ENCODE measurements at places on chromosomes 6 and 20.

- DNase-seq: no peak
Measured at GRCh38 chr6:373773-374724, 17.5 kb upstream of the IRF4 start.

GRCh38 chr6:170162775-170163404 lies 128.0 kb downstream of the DLL1 start:
- DNase-seq: no peak

DNA sequence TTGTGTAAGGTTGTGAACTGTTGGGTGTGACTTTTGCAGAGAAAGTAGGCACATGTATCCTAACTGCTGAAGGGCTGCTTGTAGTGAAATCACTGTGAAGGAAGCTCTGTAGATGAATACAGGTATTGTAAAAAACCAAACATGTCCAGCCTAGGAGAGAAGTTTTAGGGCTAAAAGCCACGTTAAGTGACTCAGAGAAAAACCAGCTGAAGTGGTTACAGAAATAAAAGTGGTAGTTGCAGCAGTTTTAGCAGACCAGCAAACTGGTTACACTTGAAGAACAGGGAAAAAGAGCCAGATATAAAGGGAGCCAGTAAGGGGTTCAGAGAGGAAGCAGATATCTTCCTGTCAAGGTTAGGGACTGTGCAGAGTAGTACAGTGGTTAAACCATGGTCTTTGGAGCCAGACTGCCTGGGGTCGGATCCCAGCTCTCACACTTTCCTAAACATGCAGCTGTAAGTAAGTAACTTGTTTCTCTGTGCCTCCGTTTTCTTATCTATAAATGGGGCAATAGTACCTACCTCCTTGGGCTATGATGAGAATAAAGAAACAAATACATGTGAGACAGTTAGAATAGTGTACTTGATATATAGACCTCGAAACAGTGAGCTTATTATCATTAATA lies 33.8 kb upstream of the RNF8 start:
- no peak for DNase-seq

GRCh38 chr6:122817766-122818165 lies 28.7 kb downstream of the SMPDL3A start:
- DNase-seq: no peak

GRCh38 chr6:22690446-22690845 lies 121.1 kb downstream of the HDGFL1 start:
- no peak for DNase-seq

- DNase-seq: no peak
Measured at GRCh38 chr6:13478525-13478966, 8.9 kb downstream of the GFOD1 start.

GRCh38 chr6:20182926-20183521 lies 29.2 kb downstream of the MBOAT1 start:
- DNase-seq: no peak

- DNase-seq: no peak
Measured at GRCh38 chr6:105488516-105489215, 85.8 kb upstream of the PREP start.

- no peak for DNase-seq
Measured at GRCh38 chr6:137424251-137424650, 69.9 kb downstream of the OLIG3 start.

GRCh38 chr6:54361188-54361587 lies 52.9 kb downstream of the TINAG start:
- no peak for DNase-seq

DNA sequence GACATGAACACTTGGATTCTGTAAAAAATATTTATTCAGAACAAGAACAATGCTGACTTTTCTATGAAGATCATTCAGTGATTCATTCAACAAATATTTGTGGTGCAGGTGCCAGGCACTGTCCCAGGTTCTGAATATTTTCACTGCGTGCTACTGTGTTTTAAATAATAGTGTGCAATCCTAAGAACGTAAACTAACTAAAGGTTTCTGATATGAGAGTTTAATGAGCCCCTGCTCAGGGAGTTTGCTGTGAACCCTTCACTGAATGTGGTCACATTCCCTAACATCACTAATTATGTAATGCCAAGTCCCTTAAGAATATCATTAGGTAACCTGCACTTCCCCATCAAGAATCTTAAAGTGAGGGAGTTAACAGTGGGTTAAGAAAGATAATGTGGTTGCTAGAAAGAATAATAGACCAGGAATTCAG lies 1.7 kb upstream of the TMEM170B start:
- no peak for DNase-seq

DNA sequence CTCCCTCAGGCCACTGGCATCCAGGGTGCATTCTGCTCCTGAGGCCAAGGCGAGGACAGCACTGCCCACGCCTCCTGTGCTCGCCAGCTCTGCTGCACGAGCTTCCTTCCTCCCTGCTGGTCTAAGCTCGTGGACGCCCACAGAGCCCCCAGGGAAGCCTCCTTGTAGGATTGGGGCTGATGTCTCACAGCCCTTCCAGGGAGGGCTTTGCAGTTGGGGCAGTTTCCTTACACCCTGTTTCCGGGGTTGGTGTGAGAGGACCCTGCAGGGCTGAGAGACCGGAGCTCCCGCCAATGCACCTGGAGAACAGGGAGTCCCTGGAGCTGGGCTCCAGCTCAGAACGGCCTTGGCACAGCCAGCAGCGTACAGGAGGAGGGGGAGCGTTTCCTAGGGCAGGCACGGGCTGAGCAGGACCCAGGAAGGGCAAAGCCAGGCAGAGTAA lies 172.4 kb upstream of the PDE10A start:
- DNase-seq: no peak

DNA sequence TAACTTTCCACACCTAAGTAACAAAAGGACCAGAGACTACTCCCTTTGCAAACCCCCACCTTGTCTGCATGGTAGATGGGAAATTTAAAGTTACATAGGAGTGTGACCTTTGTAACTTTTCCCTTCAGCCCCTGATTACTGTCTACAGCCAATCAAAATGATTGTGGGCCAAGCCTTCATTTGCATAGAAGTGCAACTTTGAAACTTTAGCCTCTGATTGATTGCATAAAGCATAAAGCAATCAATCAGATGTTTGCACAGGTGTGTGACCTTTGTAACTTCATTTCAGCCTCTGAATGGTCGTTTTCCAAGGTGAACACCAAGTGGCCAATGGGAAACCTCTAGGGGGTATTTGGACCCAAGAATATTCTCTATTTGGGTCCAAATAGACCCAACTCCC lies 46.1 kb downstream of the PRKN start:
- no peak for DNase-seq

- DNase-seq: no peak
Measured at GRCh38 chr20:58475466-58475865, 39.7 kb downstream of the APCDD1L start.

GRCh38 chr6:82131441-82131840 lies 116.1 kb downstream of the IBTK start:
- DNase-seq: no peak

GRCh38 chr20:21559305-21559704 lies 45.4 kb upstream of the NKX2-2 start:
- no peak for DNase-seq

GRCh38 chr20:37901654-37902503 lies 1.0 kb upstream of the VSTM2L start:
- no peak for DNase-seq

DNA sequence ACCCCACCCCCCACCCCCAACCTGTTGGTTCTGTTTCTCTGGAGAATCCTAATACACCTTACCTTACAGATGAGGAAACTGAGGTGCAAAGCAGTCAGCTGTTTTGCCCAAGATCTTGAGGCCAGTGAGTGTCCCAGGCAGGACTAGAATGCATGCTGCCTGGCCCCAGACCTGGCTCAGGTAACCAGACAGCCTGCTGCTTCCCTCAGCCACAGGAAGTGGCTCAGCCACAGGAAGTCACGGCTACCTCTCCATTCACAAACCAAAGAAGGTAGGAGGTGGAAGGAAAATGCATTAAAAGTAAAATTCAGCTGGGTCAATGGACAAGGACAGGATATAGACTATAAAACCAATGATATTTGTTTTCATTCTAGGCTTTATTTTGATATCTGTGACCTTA lies 517.6 kb downstream of the CD83 start:
- peak; percentile 16 for DNase-seq

- no peak for DNase-seq
Measured at GRCh38 chr20:6416371-6416770, 293.5 kb upstream of the FERMT1 start.

GRCh38 chr6:126367849-126368248 lies 27.9 kb downstream of the CENPW start:
- no peak for DNase-seq

DNA sequence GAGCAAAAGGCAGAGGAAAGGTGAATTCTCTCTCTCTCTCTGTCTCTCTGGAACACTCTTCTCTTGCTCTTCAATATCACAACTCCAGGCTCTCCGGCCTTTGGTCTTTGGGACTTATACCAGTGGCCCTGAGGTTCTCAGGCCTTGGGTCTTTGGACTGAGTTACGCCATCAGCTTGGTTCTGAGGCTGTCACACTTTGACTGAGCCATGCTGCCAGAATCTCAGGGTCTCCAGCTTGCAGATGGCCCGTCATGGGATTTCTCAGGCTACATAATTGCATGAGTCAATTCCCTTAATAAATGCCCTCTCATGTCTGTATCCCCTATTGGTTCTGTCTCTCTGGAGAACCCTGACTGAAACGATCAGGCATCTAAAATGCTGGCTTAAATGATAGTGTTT lies 12.9 kb downstream of the BTN2A1 start:
- no peak for DNase-seq

DNA sequence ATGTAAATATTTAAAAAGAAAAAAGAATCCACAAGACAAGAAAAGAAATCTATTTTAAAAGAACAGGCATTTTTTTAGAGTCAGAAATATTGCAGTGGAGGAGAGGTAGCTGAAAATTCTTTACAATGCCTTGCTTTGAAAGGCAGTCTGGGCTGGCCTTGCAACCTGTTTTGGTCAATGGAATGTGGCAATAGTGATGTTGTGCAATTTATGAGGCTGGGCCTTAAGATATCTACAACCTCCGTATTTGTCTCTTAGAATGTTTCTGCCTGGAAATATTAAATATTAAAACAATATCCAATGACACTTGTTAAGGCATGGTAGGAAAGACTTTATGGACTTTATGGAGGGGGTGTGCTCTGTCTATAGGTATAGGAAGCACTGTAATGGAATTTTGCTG lies 14.8 kb upstream of the SCGN start:
- no peak for DNase-seq

GRCh38 chr6:24961852-24962251 lies 26.1 kb upstream of the RIPOR2 start:
- DNase-seq: no peak

DNA sequence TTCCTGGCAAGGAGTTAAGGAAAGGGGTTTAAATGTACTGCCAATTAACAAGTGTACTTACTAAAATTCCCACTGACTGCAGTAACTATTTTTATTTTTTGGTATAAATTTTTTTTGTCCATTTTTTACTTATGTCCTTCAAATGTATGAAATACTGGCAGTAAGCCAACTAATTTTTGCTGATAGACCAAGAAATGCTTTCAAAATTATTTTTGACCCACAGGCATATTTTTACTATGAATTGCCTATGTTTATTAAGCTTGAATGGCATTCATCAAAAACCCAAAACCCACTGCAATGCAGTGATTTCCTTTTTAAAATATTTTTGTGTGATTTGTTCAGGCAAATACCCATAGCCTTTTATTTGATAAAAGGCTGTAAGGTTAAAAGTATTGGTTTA lies 560.1 kb downstream of the UTRN start:
- no peak for DNase-seq

DNA sequence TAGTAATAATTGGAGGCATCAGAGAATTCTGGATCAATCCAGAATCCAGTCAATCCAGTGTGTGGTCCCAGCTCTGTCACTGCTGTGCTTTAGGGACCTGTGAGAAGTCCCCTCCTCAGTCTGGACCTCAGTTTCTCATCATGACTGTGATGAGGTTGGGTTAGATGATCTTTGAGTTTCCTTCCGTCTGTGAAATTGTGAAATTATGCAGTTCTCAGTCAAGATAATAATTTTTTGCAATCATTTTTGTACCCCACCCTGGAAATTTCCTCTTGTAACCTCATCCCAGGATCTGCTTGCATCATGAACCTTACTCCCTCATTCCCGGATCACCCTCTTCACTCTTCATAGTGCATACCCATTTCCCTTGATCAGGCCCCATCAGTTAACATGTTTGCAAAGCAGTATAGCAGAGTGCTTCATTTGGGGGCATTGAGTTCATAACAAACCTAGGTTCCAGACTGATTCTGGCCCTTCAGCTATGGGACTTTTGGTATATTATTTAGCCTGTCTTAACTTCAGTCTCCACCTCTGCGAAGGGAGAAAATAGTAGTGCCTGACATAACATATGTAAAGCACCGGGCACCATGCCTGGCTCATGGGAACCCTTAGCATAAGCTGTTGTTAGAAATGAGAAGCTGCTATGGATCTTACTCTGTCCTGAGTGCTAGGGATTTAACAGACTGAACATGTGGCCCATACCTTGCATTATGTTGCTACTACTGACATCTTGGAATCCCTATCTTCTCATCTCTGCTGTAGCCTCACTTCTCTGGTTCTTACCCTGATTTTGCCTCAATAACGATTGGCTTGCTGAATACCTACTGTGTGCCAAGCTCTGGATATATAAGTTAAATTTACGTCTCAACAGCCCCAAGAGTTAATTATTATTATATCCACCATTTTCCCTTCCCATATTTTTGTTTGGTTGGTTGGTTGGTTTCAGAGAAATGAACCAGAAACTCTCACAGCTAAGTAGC lies 1.3 kb downstream of the ZNF76 start:
- no peak for DNase-seq

DNA sequence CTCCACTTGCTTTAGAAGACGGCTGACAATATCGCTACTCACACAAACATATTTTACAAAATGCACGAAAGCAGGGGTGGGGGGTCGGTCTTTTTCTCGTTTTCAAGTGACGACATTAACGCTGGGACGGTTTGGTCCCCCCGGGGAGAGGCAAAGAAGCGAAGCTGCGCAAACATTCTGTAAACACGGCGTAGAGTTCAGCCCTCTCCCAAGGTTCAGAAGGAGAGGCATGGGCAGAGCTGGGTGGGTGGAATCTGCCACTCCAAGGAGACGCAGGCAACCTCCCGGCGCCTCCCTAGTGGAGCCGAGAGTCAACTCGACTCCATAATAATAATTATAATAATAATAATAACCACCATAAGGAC lies 2.4 kb downstream of the NKX2-2 start:
- DNase-seq: no peak

- no peak for DNase-seq
Measured at GRCh38 chr20:37263686-37264085, 2.1 kb upstream of the GHRH start.

DNA sequence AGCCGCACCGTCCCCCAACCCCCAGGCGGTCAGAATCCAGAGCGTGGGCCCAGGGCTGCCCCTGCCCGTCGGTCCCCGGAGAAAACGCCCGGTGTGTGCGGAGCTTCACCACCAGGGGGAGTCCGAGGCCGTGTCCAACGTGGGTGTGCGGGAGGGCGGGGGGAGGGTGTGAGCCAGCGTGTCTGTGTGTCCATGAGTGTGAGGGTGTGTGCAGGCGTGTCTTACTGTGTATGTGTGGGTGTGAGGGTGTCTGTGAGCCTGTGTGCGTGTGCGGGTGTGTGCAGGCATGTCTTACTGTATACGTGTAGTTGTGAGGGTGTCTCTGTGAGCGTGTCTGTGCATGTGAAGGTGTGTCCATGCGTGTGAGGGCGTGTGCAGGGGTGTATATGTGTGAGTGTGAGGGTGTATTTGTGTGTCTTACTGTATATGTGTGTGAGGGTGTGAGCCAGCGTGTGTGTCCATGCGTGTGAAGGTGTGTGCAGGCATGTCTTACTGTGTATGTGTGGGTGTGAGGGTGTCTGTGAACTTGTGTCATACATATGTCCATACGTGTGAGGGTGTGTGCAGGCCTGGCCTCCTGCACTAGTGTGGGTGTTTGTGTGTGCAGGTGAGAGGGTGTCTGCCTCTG lies 24.6 kb upstream of the GATA5 start:
- peak; percentile 76 for DNase-seq
